ENCODE measurements at places on chromosomes 7 and 10. TPM values are rescaled to one million over a fixed set of nuclear protein-coding genes. Genes with fewer than 3 reads are reported as not detected.
A peak's percentile ranks its signal among the peaks of the same experiment; 100 is the strongest.

SUN3 gene
- not detected for total RNA-seq

- no peak for DNase-seq
- H3K4me1 ChIP-seq, result peaks cover 13% of the 10 kb centered on the region
- H3K36me3 ChIP-seq, result no peaks in the 10 kb centered on the region
- H3K4me3 ChIP-seq, result peak overlapping the region; percentile 67
Measured at GRCh38 chr10:7410301-7410861, 453 bp downstream of the SFMBT2 start.

GRCh38 chr7:18547509-18548187 lies 52.1 kb downstream of the HDAC9 start:
- H3K27ac ChIP-seq, result no peak overlapping the region
- H3K36me3 ChIP-seq, result no peaks in the 10 kb centered on the region
- DNase-seq, result no peak
- H3K27me3 ChIP-seq, result no peaks in the 10 kb centered on the region
- no peaks in the 10 kb centered on the region for H3K4me1 ChIP-seq
- H3K4me3 ChIP-seq, result no peak overlapping the region

- peak; percentile 74 for DNase-seq
- no peaks in the 10 kb centered on the region for H3K27me3 ChIP-seq
- H3K27ac ChIP-seq, result peak overlapping the region; percentile 73
- no peaks in the 10 kb centered on the region for H3K36me3 ChIP-seq
- no peaks in the 10 kb centered on the region for H3K4me1 ChIP-seq
- peak overlapping the region; percentile 70 for H3K4me3 ChIP-seq
Measured at GRCh38 chr10:100009283-100009792, 409 bp downstream of the DNMBP start.

DYNC1I1 gene
- 0.74 TPM for total RNA-seq

DNA sequence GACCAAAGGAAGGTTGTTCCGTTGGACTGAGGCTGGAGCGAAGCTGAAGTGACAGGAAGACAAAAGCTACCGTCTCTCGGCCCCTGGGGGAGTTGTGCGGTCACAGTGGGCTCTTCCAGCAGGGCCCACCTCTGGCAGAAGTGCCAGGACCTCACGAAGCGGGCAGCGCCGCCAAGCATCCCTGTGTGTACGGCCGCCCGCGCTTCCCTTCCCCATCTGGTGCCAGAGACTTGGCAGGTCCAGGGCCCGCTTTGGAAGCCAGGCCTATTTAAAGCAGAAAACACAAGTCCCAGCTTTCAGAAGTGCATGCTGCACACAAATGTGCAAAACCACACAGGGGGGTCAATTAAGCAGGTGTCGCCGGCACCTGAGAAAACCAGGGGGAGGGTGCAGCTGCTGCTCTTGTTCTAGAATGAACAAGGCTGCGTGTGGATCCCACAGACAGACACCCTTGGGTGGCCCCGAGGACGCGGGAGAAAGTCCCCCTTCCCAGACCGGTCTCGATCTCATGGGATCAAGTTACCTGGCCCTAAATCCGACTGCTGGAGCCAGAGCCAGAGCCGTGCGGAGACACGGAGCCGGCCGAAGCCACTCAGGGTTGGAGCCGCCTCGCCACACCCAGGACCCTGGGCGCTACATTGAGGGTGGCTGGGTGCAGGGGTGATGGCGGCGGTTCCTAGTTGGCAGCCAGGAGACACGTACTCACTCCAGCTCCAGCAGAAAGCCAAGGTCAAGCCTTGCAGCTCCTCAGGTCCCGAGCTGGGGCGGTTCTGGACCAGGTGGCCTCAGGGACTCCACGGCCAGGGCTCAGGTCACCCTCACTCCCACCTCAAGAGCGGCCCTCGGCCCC lies 51.8 kb upstream of the PPP2R2D start:
- H3K27me3 ChIP-seq, result no peaks in the 10 kb centered on the region
- H3K36me3 ChIP-seq, result no peaks in the 10 kb centered on the region

GRCh38 chr7:152414779-152415178 lies 21.0 kb downstream of the KMT2C start:
- DNase-seq, result no peak
- no peak overlapping the region for H3K27ac ChIP-seq
- H3K4me3 ChIP-seq, result no peak overlapping the region
- no peaks in the 10 kb centered on the region for H3K27me3 ChIP-seq

- no peaks in the 10 kb centered on the region for H3K27me3 ChIP-seq
- no peak for DNase-seq
- H3K27ac ChIP-seq, result no peak overlapping the region
- no peaks in the 10 kb centered on the region for H3K36me3 ChIP-seq
Measured at GRCh38 chr10:126380352-126381076, 7.8 kb downstream of the ADAM12 start.

DNA sequence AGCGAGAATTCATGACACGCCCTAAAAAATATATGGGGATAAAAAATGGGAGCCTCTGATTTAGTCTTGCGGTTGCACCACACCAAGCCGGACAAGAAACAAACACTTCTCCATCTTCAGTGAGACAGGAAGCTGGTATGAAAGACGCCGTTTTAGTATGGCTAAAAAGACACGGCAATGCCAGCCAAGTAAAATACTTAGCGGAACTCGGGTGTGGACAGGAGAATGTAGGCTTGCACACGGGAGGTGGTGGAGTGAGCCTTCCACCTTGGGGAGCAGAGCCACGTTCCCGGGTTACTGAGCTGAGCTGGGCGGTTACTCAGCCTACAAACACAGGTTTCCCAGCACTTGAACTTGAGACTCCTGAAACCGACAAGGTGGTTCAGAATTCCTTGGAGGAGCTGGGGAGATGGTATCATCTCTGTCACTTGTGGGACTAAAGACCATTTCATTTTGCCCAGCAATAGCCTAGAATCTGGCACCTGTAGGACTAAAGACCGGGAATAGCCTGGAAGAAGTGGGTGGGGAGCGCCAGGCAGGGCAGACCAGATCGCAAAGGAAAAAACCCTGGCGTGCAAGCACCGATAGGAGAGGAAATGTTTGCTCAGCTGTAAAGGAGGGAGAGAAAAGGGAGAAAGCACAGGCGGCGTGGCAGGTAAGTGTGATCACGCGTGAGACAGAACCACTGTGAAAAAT lies 34.8 kb upstream of the SEPHS1 start:
- no peaks in the 10 kb centered on the region for H3K27me3 ChIP-seq
- H3K4me3 ChIP-seq, result peak overlapping the region; percentile 23
- no peak for DNase-seq
- peaks cover 5% of the 10 kb centered on the region for H3K4me1 ChIP-seq
- no peak overlapping the region for H3K27ac ChIP-seq
